ENCODE measurements at places on chromosomes 16 and 17. TPM values are rescaled to one million over a fixed set of nuclear protein-coding genes. Genes with fewer than 3 reads are reported as not detected.

The SLC5A10 gene
- total RNA-seq = 0.67 TPM

The SLC35G6 gene
- total RNA-seq = not detected

The MAF gene
- 37.5 TPM for total RNA-seq

The FOXC2 gene
- not detected for total RNA-seq

The TEKT3 gene
- total RNA-seq = not detected

The TBC1D3G gene
- total RNA-seq = not detected

The HOXB5 gene
- not detected for total RNA-seq

The IKZF3 gene
- not detected for total RNA-seq

The PLD6 gene
- 8.0 TPM for total RNA-seq

The KRTAP2-2 gene
- not detected for total RNA-seq

The GPR139 gene
- total RNA-seq = not detected

The DNAAF1 gene
- 0.46 TPM for total RNA-seq

The CD300LG gene
- total RNA-seq = not detected

The HOXB8 gene
- 0.33 TPM for total RNA-seq

The CD300LF gene
- total RNA-seq = not detected

The BRICD5 gene
- total RNA-seq = 2.1 TPM

The TMEM238L gene
- total RNA-seq = not detected

The MAPT gene
- 1.5 TPM for total RNA-seq

The CCDC78 gene
- 5.1 TPM for total RNA-seq

The ACSM3 gene
- 0.34 TPM for total RNA-seq

The APRT gene
- 69.6 TPM for total RNA-seq

The NTHL1 gene
- 20.0 TPM for total RNA-seq

The COIL gene
- 8.6 TPM for total RNA-seq

The TMIGD1 gene
- not detected for total RNA-seq

The EXOC3L1 gene
- total RNA-seq = not detected

The NOXO1 gene
- under 0.01 TPM for total RNA-seq

The HSD11B2 gene
- 0.33 TPM for total RNA-seq

The KRT17 gene
- 1.1 TPM for total RNA-seq

The COASY gene
- 32.6 TPM for total RNA-seq

The CFAP97D1 gene
- under 0.01 TPM for total RNA-seq

The KANSL1 gene
- 124 TPM for total RNA-seq

The ENPP7 gene
- total RNA-seq = not detected

The AIPL1 gene
- not detected for total RNA-seq

The SLC52A1 gene
- not detected for total RNA-seq

The XYLT1 gene
- total RNA-seq = 0.62 TPM

The KRTAP1-1 gene
- total RNA-seq = not detected

The EPOP gene
- total RNA-seq = 1.8 TPM

The ABR gene
- total RNA-seq = 155 TPM

The SMCR8 gene
- 27.6 TPM for total RNA-seq

The DHRS7C gene
- not detected for total RNA-seq

The ITPRIPL2 gene
- total RNA-seq = 28.0 TPM

The NPW gene
- total RNA-seq = 0.36 TPM

The GSDMA gene
- not detected for total RNA-seq

The ACAP1 gene
- total RNA-seq = under 0.01 TPM

The NETO2 gene
- total RNA-seq = 48.3 TPM

All from melanocyte of skin (primary cell).